ENCODE measurements at places on chromosomes 16 and 17.
A peak's percentile ranks its signal among the peaks of the same experiment; 100 is the strongest.

DNA sequence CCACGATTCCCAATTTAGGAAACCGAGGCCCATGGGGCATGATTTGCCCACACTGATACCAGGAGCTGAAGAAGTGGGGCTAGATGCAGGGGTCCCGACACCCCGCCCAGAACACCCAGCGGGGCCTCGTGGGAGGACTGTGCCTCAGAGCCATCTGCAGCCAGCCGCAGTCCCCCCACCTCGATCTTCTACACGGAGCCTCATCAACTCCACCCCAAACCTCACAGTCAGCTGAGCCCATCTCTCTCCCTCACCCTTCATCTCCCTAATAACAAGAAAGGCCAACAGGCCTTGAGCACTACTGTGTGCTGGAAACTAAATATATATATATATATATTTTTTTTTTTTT is 4.2 kb downstream of the ITGAE start:
- no peak for DNase-seq

DNA sequence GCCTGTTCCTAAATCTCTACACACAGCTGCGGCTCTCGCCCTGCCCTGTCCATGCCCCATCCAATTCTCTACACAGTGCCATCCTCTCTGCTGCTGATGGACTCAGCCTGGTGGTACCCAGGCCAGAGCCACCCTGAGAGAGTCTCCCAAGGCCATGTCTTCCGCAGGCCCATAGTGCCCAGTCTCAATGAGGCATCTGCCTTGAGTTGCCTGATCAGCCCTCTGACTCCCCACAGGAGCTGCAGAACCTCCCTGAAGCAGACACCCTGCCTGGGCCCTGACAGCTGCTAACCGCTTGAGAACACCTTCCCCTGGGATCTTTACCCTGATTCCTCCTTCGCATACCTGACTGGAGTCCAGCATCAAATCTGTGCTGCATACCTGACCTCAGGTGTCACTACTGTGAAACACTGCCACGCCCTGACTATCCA is 13.3 kb downstream of the TSPOAP1 start:
- no peak for DNase-seq

DNA sequence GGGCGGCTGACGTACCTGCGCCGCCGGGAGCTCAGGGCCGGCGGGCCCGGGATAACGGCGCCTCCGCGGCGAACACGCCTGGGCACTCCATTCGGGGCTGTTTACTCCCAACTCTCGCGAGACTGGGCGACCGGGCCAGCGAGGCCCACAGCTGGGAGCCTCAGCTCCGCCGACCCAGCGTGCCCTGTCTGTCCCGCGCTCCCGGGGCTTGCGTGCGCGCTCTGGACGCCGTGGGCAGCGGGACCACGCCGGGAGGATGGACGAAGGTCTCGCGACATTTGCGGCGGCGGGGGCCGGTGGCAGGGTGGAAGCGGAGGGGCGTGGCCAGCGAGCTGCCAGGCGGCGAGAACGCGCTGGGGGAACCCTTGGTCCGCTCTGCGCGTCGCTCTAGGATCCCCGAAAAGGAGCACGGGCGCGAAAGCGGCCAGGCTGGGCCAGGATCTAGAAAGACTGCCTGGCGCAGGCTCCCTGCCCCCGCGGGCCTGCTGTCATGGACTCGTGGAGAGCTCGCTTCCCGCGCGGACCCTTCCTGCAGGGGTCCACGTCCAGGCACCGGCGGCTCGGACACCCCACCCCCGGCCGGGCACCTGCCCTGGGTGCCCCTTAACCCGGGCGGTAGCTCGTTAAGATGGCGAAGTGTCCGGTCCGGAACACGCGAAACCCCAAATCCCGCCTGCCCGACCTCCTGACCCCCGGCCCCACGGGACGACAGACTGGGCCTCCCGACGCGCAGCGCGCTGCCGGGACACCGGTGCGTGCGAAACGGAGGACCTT is at the start of gene MBTPS1:
TSS of gene MBTPS1 (minus strand) at position 223 of the 774 bp plus-strand sequence. CDS start 15,159 bp downstream, outside the sequence.
- peak; percentile 89 for DNase-seq

DNA sequence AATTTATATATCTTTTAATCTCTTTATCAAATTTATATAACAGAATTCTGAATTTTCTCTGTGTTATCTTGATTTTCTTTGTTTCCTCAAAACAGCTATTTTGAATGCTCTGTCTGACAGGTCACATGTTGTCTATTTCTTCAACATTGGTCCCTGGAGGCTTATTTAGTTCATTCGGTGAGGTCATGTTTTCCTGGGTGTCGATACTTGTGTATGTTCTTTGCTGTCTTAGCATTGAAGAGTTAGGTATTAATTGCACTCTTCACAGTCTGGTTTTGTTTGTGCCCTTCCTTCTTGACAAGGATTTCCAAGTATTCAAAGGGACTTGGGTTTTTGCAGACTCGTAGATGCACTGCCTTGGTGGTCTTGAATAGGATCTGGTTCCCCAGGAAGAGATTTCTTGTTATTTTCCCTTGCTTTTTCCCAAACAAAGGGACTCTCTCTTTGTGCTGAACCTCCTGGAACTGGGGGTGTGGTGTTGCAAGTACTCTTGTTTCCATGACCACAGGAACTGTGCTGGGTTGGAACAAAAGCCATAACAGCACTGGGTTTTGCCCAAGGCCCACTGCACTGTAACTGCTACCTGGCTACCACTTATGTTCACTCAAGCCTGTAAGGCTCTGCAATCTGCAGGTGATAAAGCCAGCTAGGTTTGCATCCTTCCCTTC is 1483.0 kb downstream of the CDH8 start:
- DNase-seq: no peak

- no peak for DNase-seq
Measured at GRCh38 chr16:71885261-71885650, 1.3 kb upstream of the ZNF821 start.

- DNase-seq: peak; percentile 56
Measured at GRCh38 chr16:4461250-4462085, 13.0 kb downstream of the NMRAL1 start.

DNA sequence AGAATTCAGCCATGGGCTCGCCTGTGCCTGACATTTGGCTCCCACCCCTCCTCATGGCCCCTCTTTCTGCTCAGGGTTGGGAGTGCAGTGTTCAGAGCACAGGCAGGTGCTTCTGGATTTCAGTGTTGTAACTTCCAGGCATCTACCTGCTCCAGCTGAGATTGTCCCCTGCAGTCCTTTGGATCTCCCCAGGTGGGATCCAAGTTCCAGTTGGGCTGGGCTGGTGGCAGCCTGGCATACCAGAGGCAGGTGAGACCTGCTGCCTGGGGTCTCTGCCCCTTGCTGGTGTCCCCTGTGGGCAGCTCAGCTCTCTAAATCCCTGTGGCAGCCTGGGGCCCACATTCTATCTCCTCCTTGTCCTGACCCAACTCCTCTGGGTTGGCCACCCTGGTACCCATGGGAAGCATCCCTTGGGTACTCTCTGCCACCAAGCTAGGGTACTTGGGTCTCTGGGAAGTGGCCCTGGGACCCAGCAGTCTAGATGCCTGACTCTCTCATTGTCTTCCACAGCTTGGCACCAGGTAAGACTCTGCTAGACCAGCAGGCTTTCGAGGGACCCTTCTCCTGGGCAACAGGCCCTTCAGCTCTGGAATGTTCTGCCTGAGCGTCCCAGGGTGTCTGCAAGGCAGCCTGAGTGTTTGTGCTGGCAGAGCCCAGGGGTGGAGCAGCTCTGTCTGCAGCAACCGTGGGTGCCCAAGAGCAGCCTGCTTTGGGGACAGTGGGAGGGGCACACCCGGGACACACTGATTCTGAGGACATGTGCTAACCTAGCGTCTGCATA is 42.5 kb downstream of the DNAH17 start:
- DNase-seq: no peak

- no peak for DNase-seq
Measured at GRCh38 chr16:9645911-9646310, 536.3 kb downstream of the GRIN2A start.

DNA sequence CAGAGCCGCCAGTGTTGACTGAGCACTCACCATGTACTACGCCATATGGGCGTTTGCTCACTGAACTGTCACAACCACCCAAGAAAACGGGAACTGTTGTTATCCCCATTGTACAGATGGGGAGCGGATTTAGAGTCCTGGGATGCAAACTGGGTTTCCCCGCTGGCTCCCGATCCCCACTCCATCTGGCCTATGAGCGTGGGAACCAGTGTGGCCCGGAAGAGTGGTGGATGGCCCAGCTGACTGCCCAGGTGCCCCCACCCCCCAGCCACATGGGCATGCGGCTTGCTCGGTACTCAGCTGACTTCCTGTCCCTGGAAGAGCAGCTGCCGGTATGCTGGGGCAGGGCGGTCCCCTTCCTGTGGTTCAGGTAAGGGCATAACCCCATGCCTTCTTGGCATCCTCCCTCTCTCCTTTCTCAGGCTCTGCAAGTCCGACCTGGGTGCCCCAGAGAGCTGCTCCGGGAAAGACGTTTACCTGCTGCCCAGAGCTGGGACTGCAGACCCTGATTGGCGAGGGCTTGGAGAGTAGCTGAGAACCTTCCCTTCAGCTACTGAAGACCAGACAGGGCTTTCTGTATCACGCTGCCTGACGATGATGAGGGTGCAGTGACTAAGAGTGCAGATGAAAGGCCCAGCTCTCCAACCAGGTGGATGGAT is 16.2 kb downstream of the SOCS3 start:
- no peak for DNase-seq

DNA sequence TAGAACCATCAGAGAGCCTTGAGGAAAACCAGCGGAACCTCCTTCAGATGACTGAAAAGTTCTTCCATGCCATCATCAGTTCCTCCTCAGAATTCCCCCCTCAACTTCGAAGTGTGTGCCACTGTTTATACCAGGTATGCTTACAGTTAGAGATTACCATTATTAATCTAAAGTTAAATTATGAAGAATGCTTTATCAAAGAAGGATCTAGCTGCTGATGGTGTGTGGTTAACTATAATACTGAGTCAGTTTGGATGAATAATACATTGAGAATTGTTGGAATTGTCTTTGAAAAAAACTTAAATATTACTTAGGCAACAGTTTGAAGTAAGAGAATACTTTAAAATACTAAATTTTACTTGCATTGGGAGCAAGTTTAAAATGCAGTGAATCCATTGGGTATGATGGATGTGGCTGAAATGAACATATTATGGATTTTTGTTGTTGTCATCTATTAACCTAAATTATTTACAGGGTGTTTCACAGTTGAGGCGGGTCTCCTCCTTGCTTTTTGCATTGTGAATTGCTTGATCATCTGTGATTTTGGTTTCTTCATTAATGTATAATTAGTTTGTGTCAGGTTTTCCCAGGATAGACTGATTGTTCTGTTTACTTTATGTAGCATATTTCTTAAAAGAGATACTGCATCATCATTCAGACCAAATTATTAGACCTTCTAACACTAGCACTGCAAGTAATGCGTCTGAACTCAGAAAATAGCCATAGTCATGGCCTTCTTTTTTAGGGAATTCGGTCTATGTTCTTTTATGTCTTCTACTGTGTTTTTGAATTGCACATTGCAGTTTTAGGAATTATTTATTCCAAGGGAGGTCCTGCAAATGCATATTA is 47.8 kb downstream of the OMG start:
- DNase-seq: no peak

DNA sequence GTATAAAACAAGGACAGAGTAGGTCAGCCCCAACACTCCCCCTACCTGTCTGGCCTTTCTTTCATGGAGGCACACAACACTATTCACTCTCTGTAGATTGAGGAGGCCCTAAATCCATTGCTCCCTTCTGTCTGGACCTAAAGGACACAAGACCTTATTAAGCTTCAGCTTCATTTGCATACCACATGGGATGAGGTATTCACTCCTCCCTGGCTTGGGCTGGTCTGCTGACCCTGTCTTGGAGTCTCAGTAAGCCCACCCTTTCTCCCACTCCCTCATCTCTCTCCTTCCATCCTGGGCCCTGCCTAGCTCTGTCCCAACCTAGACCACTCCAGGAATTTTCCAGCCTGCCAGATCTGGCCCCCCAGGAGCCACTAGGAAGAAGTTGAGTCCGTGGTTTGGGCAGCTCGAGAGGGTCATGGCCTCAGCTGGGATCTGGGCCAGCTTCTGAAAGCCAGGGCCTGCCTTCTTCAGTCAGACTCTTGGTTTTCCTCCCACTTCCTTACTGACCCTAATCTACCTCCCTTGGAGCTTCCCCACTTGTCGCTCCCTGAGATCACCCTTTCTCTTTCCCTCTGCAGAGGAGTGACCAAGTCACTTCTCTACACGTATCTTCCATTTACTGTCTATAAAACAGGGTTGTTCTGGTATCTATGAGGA is 6.5 kb upstream of the LLGL1 start:
- no peak for DNase-seq

DNA sequence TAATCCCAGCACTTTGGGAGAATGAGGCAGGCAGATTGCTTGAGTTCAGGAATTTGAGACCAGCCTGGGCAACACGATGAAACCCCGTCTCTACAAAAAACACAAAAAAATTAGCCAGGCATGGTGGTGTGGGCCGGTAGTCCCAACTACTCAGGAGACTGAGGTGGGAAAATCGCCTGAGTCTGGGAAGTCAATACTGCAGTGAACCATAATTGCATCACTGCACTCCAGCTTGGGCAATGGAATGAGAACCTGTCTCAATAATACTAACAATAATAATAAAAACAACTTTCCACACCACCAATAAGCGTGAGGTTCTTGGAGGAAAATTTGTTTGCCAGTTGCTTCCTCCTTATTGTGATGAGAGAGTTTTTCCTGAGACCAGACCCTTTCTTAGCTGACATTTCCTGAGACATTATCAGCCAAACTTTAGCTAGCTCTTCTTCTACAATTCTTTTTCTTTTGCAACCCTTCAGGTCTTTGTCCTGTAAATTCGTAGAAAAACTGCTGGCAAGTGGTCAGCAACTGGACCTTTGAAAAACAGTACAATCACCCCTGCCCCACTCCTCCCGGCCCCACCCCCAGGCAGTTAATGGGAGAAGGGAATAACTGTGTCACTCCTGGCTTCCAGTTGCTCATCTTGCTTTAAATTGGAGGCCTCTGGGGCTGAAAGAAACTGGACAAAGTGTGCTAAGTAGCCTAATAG is 3.5 kb upstream of the EZH1 start:
- DNase-seq: no peak

DNA sequence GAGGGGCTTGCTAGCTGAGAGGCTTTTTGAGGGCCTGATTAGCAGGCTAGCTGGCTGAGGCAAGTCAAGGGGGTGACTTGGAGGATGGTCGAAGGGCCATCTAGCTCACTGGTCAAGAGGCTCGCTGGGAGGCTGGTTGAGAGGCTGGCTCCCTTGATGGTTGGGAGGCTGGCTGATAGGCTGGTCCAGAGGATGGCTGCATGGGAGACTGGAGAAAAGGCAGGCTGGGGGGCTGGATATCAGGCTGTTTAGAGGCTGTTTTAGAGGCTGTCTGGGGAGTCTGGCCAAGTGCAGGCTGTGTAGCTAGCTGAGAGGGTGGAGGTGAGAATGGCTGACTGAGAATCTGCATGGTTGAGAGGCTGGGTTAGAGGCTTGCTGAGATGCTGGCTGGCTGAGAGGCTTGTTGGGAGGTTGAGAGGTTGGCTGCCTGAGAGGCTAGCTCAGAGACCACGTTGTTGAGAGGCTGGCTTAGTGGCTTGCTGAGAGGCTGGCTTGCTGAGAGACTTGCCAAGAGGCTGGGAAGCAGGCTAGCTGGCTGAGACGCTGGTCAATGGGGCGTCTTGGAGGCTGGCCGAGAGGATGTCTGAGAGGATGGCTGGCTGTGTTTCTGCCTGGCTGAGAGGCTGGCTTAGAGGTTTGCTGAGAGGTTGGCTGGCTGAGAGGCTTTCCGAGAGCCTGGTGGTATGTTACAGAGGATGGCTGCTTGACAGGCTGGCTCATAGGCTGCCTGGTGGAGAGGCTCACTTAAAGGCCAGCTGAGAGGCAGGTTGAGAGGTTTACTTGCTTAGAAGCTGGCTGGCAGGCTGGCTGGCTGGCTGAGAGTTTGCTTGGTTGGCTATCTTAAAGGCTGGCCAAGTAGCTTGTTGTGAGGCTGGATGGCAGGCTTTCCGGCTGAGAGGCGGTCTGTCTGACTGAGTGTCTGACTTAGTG is 36.6 kb upstream of the ACSM2B start:
- DNase-seq: no peak

GRCh38 chr17:8063761-8064534 is 23.6 kb downstream of the ALOX12B start:
- DNase-seq: no peak
